ENCODE measurements at places on chromosomes 13 and 19.

DNA sequence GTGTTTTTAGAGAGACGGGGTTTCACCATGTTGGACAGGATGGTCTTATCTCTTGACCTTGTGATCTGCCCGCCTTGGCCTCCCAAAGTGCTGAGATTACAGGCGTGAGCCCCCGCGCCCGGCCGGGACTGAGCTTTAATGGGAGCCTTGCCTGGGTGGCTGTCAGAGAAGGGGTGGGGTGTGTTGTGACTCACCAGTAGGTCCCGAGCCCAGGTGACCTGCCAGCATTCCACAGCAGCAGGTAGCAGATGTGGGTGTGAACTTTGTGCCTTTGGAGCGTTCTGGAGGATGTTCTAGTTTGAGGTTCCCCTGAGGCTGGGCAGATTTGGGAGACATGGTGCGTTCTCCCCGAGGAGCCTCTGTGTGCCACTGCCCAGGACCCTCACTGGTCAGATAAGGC is 7.1 kb upstream of the EPN1 start:
- no peak for DNase-seq

- DNase-seq: no peak
These were observed 8.2 kb upstream of the LATS2 start for GRCh38 chr13:21069561-21070004.

DNA sequence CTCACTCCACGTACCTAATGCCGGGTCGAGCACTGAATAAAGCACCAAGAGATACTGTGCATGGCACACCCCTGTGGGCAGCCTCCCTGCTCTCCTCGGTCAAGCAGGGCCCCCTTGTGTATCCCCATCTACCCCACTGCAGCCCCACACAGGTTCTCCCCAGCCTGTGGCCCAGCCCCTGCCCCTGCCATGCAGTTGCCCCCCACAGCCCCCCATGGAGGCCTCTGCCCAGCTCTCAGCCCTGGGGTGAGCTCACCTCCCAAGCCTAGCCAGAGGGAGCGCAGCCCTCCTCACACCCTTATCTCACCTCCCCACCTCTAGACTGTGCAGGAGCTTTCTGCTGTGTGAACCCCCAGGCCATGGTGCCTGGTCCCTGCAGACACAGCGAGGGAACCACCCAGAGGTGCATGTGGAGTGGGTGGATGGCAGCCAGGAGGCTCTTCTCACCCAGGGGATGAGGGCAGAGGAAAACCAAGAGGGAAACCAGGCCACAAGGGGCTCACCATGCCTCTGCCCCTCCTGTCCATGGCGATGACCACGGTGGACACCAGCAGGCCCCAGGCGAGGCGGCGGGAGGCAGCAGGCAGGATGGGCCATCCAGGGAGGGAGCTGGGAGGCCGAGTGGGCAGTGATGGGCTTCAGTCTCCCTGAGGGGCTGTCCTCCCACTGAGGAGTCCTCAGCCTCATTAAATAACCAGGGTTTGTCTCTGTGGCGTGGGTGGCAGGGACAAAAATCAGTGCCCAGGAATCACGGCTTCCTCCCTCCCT is 83.2 kb downstream of the ANKRD10 start:
- no peak for DNase-seq

DNA sequence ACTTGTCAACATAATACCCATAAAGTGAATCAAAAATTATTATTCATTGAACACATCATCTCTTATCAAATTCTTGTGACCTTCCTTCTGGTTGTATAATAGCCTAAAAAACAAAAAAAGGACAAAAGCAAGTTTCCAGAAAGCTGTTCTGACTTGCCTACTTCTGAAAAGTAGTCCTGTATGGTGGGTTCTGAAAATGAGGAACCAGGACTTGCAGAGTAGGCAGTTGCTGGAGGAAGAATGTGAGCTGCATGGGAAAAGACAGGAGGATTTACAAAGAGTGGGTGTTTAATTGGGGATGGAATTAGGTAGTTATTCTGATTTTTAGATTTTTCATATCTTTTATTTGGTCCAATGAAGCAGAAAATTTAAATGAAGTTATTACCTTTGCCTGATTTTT is 56.7 kb downstream of the RCBTB2 start:
- no peak for DNase-seq

DNA sequence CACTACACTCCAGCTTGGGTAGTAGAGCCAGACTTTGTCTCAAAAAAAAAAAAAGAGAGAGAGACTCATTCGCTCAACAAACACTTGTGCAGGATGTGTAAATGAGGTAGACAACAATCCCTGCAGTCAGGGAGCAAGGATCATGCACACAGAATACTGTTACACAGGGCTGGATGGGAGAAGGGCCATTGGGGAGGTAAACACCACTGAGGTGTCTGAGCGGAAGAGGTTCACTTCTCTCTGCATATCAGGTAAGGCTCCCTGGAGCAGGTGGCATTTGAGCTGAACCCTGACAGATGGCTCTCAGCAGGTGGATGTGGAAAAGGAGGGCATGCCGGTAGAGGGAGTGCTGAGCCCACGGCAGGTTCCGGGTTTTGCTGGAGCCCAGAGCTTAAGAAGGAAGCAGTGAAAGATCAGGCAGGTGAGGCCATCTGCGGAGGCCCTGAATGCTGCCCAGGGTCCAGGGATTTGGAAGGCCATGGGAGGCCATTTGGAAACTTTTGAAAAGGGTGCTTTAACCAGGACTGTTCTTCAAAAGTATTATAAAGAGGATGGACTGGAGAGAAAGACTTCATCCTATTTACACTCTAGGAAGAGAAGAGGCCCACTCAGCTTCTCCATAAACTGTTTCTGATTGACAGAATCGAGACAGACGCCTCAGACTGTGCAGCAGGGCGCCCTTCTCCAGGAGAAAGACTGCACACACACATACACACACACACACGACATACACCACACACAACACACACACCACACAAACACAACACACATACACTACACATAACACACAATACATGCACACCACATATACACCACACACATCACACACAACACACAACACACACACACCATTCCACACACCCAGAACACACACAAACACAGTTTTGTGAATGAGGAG is 199.4 kb downstream of the USP12 start:
- peak; percentile 7 for DNase-seq

DNA sequence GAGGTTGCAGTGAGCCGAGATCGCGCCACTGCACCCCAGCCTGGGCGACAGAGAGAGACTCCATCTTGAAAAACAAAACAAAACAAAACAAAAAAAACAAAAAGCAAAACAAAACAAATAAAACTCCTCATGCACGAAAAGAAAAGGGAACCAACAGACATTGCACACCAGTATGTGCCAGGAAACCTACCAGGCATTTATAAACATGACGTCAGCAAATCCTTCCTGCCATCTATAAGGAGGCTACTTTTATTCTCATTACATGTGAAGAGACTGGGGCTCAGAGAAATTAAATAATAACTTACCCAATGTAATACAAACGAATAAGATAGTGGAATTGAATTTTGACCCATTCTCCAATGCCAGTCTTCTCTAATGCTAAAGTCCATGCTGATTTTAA is 197.2 kb downstream of the NUFIP1 start:
- DNase-seq: no peak

GRCh38 chr19:21483589-21484170 is 21.7 kb upstream of the ZNF429 start:
- no peak for DNase-seq

DNA sequence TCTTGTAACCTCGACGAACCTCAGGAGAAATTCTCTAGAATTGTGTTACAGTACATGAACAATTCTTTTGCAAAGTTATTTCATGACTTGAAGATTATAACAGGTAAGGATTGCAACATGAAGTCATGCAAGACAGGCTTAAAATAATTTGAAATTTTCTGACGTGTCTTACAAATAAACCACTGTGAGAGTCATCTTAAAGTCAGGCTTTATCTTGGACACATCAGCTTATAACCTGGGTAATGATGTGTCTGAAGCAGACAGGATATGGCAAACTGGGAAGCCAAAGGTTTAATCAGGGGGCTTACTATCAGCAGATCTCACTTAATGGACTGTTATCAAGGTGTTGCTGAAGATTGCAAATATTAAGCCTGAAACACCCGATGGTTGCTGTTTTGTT is 407.8 kb downstream of the KLF5 start:
- DNase-seq: no peak

DNA sequence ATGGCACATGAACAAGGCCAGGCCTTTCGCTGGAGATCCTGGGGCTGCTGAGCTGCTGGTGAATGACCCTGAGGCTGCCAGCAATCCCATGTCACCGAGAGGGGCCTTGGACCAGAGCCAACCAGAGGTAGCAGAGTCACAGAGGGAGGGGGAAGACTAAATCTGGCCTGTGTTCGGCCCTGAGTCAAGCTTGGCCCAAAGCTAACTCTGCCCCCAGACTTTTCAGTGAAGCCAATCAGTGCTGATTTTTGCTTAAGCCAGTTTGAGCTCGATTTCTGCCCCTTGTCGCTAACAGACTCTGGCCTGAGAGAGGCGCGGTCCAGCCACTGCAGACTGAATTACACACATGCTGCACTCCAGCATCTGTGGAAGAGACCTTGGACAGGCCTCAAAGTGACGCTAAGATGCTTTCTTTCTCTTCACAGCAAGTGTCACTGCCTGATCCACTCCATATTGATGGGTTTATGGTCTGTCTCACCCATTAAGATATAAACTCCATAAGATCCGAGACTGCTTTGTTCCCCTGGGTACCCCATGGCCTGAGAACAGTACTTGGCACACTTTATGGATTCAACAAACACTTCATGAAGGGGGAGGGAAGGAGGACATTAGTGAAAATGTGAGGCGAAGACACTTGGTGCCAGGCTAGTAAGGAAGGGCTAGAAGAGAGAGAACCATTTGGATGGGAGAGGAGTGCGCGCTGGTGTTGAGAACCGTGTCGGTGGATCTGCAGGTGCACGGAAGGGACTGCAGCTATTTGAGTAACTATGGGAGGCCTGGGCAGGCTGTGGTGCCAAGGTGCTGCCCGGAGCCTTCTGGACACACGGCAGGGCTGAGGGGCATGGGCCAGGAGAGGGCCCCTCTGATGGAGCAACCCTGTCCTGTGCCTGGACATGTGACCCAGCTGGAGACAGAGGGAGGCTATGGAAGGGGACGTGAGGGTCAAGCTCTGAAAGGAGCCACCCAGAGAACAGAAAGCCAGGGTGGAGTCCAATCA is 17.6 kb downstream of the RANBP3 start:
- DNase-seq: peak; percentile 93

DNA sequence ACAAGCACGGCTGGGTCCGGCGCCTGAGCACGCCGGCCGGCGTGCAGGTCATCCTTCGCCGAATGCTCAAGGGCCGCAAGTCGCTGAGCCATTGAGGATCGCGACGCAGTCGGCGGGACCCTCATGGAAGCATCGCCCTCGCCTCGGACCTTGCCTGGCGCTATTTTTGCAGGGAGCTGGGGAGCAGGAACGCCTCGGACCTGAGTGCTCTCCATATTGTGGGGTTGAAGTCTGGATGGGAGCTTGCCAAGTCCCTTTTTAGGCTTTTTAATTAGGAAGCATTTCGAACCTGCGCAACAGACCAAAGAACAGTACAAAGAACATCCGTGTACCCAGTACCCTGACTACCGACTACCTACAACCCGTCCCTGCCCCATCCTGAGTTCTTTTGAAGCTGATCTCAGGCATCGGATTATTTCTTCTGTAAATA is 628 bp downstream of the MRPL34 start:
- no peak for DNase-seq

GRCh38 chr19:30391052-30391451 is 18.9 kb downstream of the ZNF536 start:
- DNase-seq: no peak

- DNase-seq: no peak
These were observed 10.8 kb downstream of the STAP2 start for GRCh38 chr19:4327877-4328242.

- no peak for DNase-seq
These were observed 3.5 kb downstream of the LGALS7B start for GRCh38 chr19:38792250-38793111.

DNA sequence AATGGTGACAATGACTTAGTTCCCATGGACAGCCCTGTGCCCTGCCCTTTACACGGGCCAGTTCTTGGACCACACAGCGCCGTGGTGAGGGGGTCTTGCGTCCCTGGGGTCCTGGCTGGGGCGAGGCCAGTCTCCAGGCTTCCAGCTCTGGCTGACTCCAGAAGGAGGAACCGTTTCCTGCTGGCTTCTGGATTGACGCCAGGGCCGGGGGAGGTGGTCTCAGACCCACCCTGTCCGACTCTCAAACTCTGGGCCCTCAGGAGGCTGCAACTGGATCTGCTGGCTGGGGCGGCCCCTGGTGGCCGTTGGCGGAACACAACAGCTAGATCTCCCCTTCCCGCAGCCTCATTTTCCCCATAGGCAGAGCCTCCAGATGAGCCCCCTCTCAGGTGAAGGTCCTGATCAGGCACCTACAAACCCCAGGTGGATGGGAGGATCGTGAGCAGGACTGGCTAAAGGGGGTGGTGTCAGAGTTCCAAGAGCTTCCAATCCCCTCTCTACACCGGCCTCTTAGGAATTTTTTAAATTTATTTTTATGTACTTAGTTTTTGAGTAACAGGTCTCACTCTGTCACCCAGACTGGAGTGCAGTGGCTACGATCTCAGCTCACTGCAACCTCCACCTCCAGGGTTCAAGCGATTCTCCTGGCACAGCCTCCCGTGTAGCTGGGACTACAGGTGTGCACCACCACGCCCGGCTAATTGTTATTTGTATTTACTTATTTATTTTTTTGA is 8.0 kb downstream of the CCDC194 start:
- no peak for DNase-seq

- DNase-seq: no peak
These were observed 394.1 kb upstream of the SLITRK6 start for GRCh38 chr13:86193281-86193680.

- no peak for DNase-seq
These were observed 3.9 kb downstream of the EEF2 start for GRCh38 chr19:3981373-3981735.

DNA sequence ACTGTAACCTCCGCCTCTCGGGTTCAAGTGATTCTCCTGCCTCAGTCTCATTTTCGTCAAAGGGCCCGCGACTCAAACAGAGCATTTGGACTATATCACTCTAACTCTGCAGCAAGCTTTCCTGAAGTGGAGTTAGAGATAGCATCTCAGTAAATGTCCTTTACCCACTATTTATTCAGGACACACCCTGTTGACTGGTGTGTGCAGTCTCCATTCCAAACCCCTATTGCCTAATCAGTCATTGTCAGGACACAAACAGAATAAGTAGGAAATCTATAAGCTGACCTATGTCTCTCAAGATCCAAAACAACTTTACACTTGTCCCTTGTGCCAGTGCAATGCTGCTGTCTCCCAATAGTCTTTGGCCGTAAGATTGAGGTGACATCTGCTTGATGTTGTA is 1.4 kb downstream of the ZNF222 start:
- no peak for DNase-seq

DNA sequence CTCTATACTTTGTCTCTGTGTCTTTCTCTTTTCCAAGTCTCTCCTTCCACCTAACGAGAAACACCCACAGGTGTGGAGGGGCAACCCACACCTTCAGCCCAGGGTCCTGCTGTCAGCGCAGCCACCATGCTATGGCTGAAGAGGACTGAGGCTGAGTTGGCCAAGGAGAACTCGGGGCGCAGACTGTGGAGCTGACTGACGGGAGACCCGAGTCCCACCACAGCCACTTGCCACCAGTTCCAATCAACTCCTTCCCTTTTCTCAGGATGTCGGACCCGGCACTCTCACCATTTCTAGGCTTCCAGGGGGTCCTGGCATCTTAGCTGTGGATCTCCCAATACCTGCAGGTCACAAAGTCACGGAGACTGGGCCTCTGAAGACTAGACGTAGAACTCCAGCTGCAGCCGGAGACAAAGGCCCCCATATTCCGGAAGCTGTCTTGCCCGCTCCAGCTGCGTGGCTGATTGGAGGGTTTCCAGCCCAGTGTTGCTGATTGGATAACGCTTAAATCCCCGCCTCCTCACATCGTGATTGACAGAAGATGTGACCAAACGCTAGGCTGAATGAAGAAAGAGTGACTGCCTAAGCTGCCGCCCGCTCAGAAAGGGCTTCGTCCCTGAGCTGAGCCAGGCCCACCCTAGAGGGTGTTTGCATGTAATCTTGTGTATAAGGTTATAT is 63.6 kb downstream of the ZNF429 start:
- DNase-seq: peak; percentile 98

All from DMS79 (cell line).